ENCODE measurements at places on chromosomes 7 and 10.

DNA sequence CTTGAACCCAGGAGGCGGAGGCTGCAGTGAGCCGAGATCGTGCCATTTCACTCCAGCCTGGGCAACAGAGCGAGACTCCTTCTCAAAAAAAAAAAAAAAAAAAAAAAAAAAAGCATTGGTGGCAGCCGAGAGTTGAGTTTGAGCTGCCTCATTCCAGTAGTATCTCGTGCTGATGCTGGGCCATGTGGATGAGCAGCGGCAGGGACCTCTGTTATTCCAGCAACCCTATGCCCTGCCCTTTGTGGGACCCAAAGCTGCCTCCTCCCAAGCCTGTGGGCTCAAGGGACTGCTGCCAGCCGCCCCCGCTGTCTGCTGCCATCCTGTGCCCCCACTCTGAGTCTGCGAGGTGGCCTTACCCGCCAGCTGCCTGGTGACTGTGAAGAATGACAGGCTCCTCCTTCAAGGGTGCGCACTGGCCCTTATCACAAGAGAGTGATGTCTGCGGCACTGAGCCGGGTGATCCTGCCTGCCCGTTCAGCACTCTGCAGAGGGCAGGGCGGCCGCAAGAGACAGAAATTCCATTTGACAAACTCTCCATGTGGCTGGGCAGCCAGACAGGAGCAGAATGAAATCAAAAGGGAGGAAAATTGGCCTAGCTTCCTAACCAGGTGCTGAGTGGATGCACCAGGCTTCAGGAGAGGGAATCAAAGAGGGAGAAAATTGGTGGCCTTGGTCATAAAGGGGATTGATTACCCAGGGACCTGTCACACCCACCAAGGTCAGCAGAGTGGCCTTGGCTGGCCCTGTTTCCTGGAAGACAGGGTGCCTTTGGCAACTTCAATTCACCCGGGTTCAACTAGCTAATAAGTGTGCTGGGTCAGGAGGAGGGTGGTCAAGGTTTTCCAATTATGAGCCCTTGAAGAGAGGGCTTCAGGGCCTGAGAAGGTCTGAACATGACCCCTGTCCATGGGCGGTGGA is 65.3 kb upstream of the ZMIZ1 start:
- peaks cover 14% of the 10 kb centered on the region for H3K4me1 ChIP-seq
- peak overlapping the region; percentile 63 for H3K27ac ChIP-seq

- H3K4me1 ChIP-seq: peaks cover 25% of the 10 kb centered on the region
- peak overlapping the region; percentile 23 for H3K27ac ChIP-seq
- H3K27me3 ChIP-seq: no peaks in the 10 kb centered on the region
- DNase-seq: no peak
- H3K36me3 ChIP-seq: no peaks in the 10 kb centered on the region
These were observed 130.0 kb downstream of the CDK14 start for GRCh38 chr7:90726120-90726519.

GRCh38 chr7:106747804-106748203 is 86.8 kb upstream of the CCDC71L start:
- H3K4me3 ChIP-seq: no peak overlapping the region
- H3K27ac ChIP-seq: peak overlapping the region; percentile 48
- H3K27me3 ChIP-seq: no peaks in the 10 kb centered on the region
- no peak for DNase-seq

DNA sequence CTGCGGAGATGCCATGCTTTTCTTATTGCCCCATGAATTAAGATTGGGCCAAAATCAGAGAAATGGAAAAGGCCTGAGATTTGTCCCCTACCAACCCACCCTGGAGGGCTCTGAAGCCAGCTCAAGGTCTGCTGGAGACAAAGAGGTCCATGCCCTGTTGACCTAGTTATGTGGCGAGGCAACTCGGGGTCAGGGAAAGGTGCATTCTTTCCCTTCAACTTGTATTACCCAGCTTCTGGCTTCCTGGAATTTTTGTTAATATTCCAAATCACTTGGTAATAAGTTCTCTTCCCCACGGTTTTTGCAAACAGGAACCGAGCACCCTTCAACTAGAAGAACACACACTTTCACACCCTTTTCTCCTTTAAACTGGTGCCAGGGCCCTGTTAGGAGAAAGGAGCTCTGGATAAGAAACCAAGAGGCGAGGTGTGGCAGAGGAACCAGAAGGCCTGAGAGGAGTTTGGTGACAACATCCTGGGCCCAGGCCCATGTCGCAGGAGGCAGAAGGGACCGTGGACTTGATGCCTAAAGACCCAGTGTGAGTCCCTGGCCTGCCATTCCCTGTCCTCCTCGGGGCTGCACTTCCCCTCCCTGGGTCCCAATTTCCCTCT is 12.5 kb upstream of the SFRP5 start:
- no peaks in the 10 kb centered on the region for H3K27me3 ChIP-seq
- H3K27ac ChIP-seq: no peak overlapping the region
- no peaks in the 10 kb centered on the region for H3K36me3 ChIP-seq
- DNase-seq: no peak
- H3K4me1 ChIP-seq: peaks cover 41% of the 10 kb centered on the region

DNA sequence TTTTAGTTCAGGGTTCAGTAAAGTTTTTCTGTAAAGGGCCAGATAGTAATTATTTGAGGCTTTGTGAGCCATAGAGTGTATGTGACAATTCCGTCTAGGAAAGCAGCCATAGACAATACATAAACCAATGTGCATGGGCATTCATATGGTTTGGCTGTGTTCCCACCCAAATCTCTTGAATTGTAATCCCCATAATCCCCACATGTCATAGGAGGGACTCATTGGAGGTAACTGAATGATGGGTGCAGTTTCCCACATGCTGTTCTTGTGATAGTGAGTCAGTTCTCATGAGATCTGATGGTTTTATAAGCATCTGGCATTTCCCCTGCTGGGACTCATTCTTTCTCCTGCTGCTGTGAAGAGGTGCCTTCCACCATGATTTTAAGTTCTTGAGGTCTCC is 29.9 kb downstream of the SEC61G start:
- H3K27ac ChIP-seq: no peak overlapping the region
- no peak overlapping the region for H3K4me3 ChIP-seq
- DNase-seq: no peak

GRCh38 chr10:96712662-96713271 is 7.5 kb downstream of the PIK3AP1 start:
- no peaks in the 10 kb centered on the region for H3K36me3 ChIP-seq
- H3K4me3 ChIP-seq: no peak overlapping the region
- H3K4me1 ChIP-seq: no peaks in the 10 kb centered on the region

DNA sequence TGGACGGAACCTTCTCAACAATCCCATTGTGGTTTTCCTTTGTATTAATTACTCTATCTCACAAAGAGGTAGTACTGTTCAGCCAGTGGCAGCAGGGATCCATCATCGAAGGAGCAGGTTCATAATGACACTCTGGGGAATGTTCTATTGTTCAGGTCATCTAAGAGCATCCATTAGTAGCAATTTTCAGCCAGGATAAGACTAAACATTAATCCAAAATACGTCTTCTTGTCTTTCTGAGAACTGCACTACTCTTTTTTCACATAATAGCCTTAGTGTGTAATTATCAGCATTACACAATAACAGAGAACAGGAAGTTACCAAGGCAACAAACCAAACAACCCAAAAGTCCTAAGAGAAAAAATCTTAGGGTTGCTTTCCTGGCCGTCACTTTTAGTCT is 259.5 kb upstream of the VWC2 start:
- H3K27me3 ChIP-seq: no peaks in the 10 kb centered on the region
- H3K4me1 ChIP-seq: no peaks in the 10 kb centered on the region
- H3K36me3 ChIP-seq: no peaks in the 10 kb centered on the region
- no peak overlapping the region for H3K4me3 ChIP-seq
- no peak overlapping the region for H3K27ac ChIP-seq

DNA sequence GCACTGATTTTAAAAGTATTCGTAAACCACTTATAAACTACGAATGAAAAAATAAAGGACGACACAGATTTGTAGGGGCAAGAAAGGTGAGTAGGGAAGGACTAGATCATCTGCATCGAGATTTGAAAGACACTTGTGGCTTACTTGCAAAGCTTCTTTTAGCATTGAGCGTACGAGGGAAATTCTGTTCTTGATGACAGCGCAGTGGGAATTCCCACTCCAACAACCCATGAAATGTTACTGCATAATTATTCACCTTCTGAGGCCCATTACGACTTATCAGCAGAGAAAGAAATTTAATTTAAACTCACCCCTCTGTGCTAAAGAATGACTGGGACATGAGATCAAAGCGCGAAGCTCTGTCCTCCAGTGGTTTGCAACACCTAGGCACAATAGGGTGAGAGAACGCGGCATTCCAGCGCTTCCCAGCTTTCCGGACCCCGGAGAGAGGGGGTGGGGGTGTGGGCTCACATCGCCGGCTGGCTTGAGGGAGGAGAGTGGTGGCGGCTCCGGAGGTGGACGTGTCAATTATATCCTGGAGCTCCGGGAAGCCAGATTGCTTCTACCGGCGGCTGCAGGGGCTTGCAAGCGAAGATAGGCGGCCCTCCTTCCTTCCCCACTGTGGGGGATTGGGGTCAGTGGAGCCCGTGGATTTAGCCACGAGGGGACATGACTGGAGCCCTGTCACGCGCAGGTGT is 10.3 kb downstream of the SP8 start:
- H3K36me3 ChIP-seq: no peaks in the 10 kb centered on the region
- no peak overlapping the region for H3K27ac ChIP-seq
- no peak for DNase-seq
- H3K4me1 ChIP-seq: peaks cover 19% of the 10 kb centered on the region
- peaks cover 8% of the 10 kb centered on the region for H3K27me3 ChIP-seq
- H3K4me3 ChIP-seq: no peak overlapping the region

- H3K4me1 ChIP-seq: no peaks in the 10 kb centered on the region
- peaks cover 5% of the 10 kb centered on the region for H3K36me3 ChIP-seq
These were observed 62.1 kb downstream of the SDHAF3 start for GRCh38 chr7:97179454-97180104.

GRCh38 chr7:2864204-2864985 is 20.3 kb upstream of the GNA12 start:
- DNase-seq: no peak
- no peaks in the 10 kb centered on the region for H3K27me3 ChIP-seq
- H3K4me3 ChIP-seq: peak overlapping the region; percentile 1
- H3K27ac ChIP-seq: peak overlapping the region; percentile 89
- H3K4me1 ChIP-seq: peaks cover 3% of the 10 kb centered on the region

Data from esophagus squamous epithelium (tissue), 5 donors.